ENCODE measurements at places on chromosomes 4 and X.

GRCh38 chr4:24836661-24837242 lies 41.4 kb downstream of the SOD3 start:
- no peak for DNase-seq

- no peak for DNase-seq
Measured at GRCh38 chr4:82618103-82618720, 56.4 kb upstream of the TMEM150C start.

DNA sequence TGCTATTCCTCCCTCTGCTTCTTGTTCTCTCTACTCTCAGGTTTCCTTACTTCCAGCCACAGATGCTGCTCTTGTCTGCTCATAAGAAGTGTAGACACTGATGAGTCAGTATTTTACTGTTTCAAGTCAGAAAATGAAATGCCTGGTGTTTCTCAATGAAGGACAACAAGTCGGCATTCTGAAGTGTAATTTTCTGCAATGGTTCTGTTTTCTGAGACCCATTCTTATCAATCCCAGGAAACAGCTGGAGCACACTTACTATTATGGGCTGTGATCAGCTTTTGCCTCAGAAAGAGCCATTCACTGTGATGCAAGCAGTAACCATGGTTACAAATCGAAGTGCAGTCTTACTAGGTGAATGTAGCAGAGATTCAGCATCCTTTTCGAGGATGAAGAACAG lies 42.0 kb downstream of the SLC4A4 start:
- DNase-seq = no peak

GRCh38 chr4:4422856-4423499 lies 36.1 kb downstream of the NSG1 start:
- DNase-seq = no peak

DNA sequence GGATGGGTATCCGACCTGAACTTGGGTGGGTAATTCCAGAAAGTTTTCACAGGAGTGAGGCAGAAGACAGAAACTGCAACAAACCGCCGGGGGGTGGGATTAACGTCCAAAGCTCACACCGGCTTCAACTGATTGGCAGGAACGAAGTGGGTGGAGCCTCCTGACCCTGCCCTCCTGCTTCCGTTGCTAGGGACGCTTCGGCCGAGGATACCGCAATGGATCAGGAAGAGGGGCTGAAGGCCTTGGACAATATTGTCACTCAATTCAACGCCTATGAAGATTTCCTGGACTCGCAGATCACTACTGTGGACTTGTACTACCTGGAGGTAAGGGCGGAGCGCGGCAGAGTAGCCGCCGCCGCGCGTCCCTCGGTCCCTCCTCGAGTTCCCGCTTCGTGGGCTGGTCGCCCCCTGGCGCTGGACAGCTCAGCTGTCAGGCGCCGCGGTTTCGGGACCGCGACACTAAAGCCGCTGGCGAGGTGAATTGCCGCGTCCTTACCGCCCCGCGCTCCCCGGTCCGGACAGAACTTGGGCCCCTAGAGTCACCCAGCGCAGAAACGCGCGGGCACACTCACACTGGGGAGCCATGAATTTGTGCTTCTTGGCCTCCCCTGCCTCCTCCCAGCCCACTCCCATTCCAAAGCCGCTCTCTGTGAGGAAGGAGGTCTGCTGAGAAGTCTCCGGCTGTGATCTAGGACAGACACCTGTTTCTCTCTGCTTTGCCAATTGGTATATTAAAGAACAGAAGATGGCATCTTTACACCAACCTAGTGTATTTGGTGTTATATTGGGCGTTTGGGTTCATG lies at the start of gene CFAP299:
Gene CFAP299, plus strand, starts transcription at position 177 of the 805 bp plus-strand sequence.
- peak; percentile 52 for DNase-seq

Data from stimulated activated CD8-positive, alpha-beta memory T cell treated with anti-CD3 and anti-CD28 coated beads, Interleukin-4, amount 100 ng/mL, for 24 hours (primary cell).